ENCODE measurements at places on chromosomes 6 and 20. TPM values are rescaled to one million over a fixed set of nuclear protein-coding genes. Genes with fewer than 3 reads are reported as not detected.

DNA sequence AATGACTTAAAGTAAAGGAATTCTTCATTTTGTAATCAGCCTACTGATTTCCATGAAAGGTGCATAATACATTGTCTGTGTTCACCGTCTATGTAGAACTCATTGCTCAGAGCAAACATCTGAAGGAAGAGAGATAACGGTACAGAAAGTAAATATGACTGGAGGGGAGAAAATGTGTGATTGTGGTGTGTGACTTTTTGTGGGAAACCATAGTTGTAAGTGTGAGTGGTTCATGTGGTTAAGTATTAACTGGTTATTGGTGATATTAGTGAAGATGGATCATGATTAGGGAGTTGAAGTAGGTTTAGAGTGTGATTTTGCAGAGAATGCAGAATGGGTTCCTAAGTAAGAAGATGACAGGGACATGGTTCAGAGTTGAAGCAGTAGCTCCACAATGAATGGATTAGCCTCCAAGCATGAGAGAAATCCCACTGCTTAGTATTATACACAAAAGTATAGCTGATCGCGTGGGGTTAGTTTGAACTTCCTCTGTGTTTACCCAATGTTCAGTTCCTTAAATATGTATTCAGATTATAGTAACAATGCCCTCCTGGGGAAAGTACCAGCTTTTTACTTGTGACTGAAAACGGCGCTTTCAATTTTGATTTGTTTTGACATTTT lies 368.9 kb downstream of the UTRN start:
- no peak overlapping the region for H3K4me3 ChIP-seq
- H3K27me3 ChIP-seq: no peaks in the 10 kb centered on the region
- H3K4me1 ChIP-seq: peaks cover 41% of the 10 kb centered on the region

DNA sequence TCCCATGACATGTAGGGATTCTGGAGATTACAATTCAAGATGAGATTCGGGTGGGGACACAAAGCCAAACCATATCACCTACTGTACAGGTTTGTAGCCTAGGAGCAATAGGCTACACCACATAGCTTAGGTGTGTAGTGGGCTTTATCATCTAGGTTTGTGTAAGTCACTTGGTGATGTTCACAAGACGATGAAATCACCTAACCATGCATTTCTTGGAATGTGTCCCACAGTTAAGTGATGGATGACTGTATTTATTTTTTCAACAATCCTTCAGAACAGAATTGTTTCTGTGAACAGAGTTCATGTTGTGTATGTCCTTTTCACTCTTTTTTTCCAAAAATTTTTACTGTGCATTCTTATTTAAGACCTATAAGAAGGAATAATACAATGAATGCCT lies 76.1 kb downstream of the DTD1 start:
- no peak overlapping the region for H3K4me3 ChIP-seq
- H3K4me1 ChIP-seq: no peaks in the 10 kb centered on the region
- no peaks in the 10 kb centered on the region for H3K36me3 ChIP-seq
- H3K27me3 ChIP-seq: no peaks in the 10 kb centered on the region
- no peak overlapping the region for H3K27ac ChIP-seq

DNA sequence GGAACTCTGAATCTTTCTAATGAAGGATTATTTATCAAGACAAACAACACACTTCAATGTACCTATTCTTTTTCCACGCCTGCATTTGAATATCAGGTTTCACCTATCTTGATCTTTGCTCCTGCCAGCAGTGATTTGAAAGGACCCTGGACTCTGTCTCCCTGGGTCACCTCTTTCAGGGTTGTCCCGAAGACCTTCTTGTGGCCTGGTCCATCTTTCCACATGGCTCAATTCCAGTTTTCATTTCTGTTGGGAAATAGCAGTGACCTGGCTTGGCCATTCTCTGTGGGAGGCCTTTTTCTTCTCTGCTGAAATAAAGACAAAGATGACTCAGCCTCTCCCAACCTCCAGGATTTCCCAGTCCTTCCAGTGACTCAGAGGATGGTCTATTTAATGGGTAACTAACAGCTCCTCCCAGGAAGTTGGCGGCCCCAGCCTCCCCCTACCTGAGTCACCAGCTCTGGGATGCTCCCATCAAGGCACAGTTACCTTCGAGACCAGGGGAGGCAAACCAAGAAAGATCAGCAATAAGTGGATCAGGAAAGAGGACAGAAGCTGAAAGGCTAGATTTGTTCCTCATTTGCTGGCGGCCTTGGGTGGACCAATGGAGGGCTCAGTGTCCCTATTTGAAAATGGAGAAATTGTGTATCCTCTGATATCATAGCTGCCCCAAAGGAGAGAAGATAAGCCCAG lies 120.2 kb upstream of the RNF24 start:
- peaks cover 7% of the 10 kb centered on the region for H3K4me1 ChIP-seq
- no peak for DNase-seq
- H3K27ac ChIP-seq: no peak overlapping the region
- H3K36me3 ChIP-seq: no peaks in the 10 kb centered on the region

DNA sequence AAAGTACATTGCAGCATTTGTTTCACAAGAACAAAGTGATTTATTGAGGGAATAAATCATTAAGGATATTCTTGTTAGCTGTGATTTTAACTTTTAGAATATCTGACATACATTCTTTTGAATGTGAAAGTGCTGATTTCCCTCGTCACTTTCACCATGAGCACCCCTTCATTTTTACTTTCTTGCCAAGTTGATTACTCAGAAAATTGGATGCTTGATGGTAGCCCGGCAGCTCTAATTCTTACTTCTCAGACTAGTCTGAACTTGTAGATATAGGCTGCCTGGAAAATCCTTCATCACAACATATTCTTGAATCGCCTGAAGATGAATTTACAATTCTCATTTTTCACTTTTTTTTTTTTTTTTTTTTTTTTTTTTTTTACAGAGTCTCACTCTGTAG lies 147.1 kb upstream of the SMLR1 start:
- H3K4me1 ChIP-seq: no peaks in the 10 kb centered on the region
- DNase-seq: no peak
- H3K27ac ChIP-seq: no peak overlapping the region
- H3K27me3 ChIP-seq: no peaks in the 10 kb centered on the region
- no peaks in the 10 kb centered on the region for H3K36me3 ChIP-seq

DNA sequence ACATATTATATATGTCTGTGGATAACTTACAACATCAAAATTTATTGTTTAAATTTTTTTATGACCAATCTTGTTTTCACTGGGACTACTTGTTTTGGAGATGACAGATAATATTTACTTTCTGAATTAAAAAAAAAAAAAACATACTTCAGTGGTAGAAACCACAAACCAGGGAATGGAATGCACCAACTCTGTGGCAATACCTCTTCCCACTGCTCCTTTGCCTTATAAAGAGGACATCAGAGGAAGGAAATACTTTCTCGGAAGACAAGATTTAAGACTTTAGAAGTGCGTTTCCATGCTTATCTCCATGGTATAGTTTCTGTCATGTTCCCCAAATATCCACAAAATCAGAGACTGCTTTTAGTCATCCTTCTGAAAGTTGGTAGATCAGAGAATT lies 1241.1 kb upstream of the EYS start:
- no peaks in the 10 kb centered on the region for H3K36me3 ChIP-seq
- H3K27me3 ChIP-seq: no peaks in the 10 kb centered on the region
- H3K27ac ChIP-seq: no peak overlapping the region
- no peak for DNase-seq
- H3K4me1 ChIP-seq: no peaks in the 10 kb centered on the region

- no peaks in the 10 kb centered on the region for H3K36me3 ChIP-seq
- no peak overlapping the region for H3K4me3 ChIP-seq
- no peaks in the 10 kb centered on the region for H3K27me3 ChIP-seq
- H3K4me1 ChIP-seq: peaks cover 9% of the 10 kb centered on the region
- no peak overlapping the region for H3K27ac ChIP-seq
- DNase-seq: no peak
Measured at GRCh38 chr6:154521412-154521811, 10.9 kb upstream of the CNKSR3 start.

DNA sequence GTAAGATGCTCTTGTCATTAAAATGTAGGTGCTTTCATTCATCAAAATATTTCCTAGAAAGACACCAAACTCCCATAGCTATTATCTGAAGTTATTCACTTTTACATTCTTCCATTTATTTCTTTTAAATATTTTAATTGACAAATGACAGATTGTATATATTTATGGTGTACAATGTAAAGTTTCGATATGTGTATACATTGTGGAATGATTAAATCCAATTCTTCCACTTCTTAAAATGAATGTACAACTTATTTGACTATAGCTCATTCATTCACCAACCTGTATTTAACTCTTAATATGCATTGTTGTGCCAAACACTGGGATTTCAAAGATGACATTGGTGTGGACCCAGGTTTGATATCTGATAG lies 41.0 kb downstream of the CCN2 start:
- no peak for DNase-seq
- no peaks in the 10 kb centered on the region for H3K36me3 ChIP-seq
- no peaks in the 10 kb centered on the region for H3K4me1 ChIP-seq
- no peak overlapping the region for H3K4me3 ChIP-seq
- no peaks in the 10 kb centered on the region for H3K27me3 ChIP-seq

GRCh38 chr6:131042664-131043063 lies 20.4 kb downstream of the EPB41L2 start:
- DNase-seq: no peak
- H3K4me3 ChIP-seq: no peak overlapping the region
- H3K27ac ChIP-seq: no peak overlapping the region
- H3K36me3 ChIP-seq: no peaks in the 10 kb centered on the region

GRCh38 chr6:119384444-119384843 lies 34.9 kb upstream of the MAN1A1 start:
- no peak overlapping the region for H3K4me3 ChIP-seq
- no peaks in the 10 kb centered on the region for H3K36me3 ChIP-seq
- H3K27ac ChIP-seq: no peak overlapping the region
- no peaks in the 10 kb centered on the region for H3K27me3 ChIP-seq
- no peaks in the 10 kb centered on the region for H3K4me1 ChIP-seq
- DNase-seq: no peak

The STMN3 gene
- total RNA-seq: 3.3 TPM

The CALHM4 gene
- total RNA-seq: not detected

The TPX2 gene
- total RNA-seq: 226 TPM

Data from neural progenitor cell (in vitro differentiated cells).